ENCODE measurements at places on chromosomes 3 and 15.

- no peak for DNase-seq
Measured at GRCh38 chr3:39531665-39532064, 64.2 kb downstream of the MOBP start.

DNA sequence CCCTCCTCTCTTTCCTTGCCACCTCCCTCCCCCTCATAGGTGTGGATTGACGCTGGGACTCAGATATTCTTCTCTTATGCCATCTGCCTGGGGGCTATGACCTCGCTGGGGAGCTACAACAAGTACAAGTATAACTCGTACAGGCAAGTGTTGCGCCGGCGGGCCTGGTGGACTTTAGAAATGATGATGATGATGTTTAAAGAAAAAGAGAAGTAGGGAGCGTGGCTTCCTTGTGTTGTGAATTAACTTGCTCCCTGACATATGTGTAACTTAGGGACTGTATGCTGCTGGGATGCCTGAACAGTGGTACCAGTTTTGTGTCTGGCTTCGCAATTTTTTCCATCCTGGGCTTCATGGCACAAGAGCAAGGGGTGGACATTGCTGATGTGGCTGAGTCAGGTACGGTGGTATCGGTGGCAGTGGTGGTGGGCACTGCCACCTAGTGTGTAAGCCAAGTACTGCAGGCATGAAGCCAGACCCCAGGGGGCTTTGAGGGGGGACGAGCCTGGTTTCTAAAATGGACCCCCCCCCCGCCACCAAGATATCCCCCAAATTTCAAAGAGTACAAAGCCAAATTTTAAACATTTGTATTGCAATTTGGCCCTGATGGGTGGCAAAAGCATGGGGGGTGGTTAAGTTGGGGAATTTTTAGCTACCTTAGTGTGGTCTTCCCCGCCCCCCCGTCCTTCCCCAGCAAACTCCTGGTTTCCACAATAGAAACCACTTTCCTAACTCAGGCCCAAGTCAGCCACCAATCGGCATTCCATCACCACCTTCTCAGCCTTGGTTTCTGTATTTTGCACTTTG is 65.6 kb downstream of the SLC6A6 start:
- DNase-seq = peak; percentile 11

- peak; percentile 58 for DNase-seq
Measured at GRCh38 chr15:29090617-29091466, 178.8 kb downstream of the NSMCE3 start.

GRCh38 chr15:68789091-68789490 is 31.6 kb downstream of the ANP32A start:
- no peak for DNase-seq

DNA sequence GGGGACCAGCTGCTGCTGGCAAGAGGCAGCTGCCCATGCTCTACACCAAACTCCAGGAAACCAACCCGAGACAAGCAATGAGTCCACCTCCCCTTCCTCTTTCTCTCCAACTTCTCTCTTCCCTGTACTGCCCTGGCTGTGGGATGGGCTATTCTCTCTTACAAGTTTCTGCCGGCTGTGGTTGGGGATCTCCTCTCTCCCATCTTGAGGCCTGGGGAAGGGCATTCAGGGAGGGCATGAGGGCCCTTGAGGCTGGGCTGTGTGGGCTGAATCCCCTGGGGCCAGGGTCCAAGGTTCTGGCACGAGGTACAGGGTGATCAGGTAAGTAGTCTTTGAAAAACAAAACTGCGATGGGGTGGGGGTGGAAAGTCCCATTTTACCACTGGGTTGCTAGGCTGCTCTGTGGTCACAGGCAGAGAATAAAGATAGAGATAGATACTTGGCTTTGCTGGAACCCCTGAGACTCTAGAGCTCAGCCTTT is 32.3 kb upstream of the CTSH start:
- DNase-seq = peak; percentile 15

DNA sequence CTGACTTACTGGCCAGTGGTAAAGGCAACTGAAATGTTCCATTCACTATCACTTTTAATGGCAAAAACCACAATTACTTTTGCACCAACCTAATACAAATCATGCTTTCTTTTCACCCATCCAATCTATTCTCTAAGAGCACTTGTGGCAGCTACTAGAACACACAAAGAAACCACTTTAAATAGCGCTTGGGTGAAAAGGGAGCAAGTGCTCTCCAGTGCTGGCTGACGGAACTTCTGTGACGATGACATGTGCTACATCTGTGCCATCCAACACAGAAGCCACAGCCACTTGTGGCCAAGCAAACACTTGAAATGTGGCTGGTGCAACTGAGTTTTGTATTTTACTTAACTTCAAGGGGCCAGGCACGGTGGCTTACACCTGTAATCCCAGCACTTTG is 18.9 kb downstream of the SH3BP5 start:
- DNase-seq = no peak

DNA sequence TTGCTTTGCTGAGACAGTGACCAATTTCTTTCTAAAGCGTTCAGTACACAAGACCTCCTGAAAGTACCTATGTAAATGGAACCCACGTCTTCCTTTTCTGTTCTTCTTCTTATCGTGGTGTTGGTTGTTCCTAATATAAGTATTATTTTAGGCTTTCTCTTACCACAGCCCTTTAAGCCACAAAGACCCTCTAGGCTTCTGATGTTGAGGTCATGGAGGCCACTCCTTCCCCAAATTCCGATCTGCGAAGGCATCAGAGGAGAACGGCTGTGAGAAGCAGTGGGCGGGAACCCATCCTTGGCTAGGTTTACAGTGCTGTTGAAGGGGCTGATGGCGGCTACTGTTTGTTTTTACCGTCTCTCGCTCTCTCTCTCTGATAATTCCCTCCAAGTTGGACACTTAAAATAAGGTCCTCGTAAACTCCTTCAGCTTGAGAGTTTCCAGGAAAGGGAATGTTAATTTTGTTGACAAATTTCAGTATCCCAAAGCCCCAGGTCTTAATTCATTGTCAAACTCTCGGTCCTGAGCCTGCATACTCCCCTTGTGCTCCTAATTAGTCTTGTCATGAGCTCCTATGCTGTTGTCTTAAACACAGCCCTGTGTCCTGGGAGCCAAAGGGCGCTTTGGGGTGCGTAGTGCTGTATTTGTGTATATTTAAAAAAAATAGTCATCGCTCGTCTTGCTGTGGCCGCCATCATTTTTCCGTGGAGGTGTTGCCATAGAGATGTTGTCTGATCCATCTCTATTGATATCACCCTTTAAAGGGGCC is 178.8 kb downstream of the OPA1 start:
- no peak for DNase-seq

- no peak for DNase-seq
Measured at GRCh38 chr3:184448321-184449160, 68.7 kb downstream of the CHRD start.

- DNase-seq = no peak
Measured at GRCh38 chr3:97297032-97297431, 467.5 kb upstream of the ARL6 start.

DNA sequence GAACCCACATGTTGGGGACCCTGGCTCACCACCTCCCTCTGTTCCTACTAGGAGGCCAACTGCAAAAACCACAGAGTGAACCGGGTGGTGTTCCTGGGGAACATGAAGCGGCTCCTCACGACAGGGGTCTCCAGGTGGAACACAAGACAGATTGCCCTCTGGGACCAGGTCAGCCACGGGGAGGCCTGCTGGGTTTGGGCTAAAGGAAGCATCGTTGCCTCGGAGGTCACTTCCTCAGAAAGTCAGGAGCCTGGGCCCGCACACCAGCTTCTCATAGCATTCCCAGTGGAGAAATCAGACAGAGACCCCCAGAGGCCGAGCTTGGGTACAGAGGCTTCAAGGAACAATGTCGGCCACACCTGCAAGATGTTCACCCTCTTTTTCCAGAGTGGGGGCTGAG is 106.8 kb downstream of the ANP32A start:
- DNase-seq = no peak

GRCh38 chr3:112799946-112800345 is 46.7 kb downstream of the CD200R1L start:
- DNase-seq = no peak

DNA sequence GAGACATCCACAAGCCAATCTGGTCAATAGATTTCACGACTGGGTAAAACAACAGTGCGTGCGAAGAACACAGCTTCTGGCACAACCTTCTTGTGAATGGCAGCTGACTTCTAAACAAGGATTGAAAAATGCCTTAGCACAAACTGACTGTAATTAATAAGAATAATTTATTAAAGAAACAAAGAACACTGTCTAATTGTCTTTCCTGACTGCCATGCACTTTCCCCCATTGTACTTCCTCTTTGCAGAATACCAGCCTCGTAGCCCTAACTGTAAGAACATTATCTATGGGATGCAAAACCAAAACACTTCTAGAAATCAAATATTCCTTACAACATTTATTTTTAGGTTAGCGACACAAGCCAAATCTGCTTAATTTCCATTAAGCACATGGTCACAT is 6.5 kb downstream of the FOXP1 start:
- DNase-seq = no peak

GRCh38 chr3:77160931-77161497 is 121.1 kb downstream of the ROBO2 start:
- no peak for DNase-seq

- no peak for DNase-seq
Measured at GRCh38 chr15:40917585-40917984, 11.6 kb upstream of the DLL4 start.

- no peak for DNase-seq
Measured at GRCh38 chr3:59677747-59678702, 628.2 kb upstream of the CFAP20DC start.

DNA sequence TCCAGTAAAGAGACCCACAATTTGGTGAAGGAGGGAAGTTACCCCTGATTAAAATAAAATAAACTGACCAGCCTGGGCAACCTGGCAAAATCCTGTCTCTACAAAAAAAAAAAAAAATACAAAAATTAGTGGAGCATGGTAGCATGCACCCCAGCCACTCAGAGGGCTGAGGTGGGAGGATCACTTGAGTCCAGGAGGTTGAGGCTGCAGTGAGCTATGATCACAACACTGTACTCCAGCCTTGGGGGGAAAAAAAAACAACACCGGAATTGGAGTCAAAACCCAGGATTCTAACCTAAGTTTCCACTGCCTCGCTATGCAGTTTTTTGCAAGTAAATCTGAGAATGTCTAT is 22.5 kb downstream of the DCAF1 start:
- no peak for DNase-seq

- DNase-seq = no peak
Measured at GRCh38 chr15:78991476-78991875, 46.6 kb upstream of the CTSH start.

DNA sequence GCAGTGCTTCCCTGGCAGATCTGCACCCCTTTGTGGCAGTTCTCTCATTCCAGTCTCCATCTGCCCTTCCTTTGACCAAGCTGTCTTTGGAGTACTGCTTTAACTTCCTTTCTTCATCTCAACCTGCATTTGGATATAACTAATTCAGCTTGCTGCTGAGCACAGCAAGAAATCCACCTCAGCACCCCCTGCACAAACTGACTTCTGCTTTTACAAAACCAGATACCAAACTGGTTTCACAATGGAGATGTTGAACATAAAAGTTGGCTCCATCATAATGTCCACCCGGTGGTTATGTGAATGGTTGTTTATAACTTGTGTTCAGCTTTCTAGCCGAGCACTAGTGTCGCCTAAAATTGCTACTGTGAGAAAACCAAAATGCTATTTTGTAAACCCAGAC is 341.1 kb upstream of the SEMA6D start:
- DNase-seq = no peak

Measured in activated CD4-positive, alpha-beta T cell treated with anti-CD3 and anti-CD28 coated beads, Interleukin-2, Interleukin-4, amounts not matched to agents 100 ng/mL and 50 ng/mL, durations not matched to agents 16 hours and 8 hours (primary cell).